ENCODE measurements at places on chromosomes 2 and 18.

DNA sequence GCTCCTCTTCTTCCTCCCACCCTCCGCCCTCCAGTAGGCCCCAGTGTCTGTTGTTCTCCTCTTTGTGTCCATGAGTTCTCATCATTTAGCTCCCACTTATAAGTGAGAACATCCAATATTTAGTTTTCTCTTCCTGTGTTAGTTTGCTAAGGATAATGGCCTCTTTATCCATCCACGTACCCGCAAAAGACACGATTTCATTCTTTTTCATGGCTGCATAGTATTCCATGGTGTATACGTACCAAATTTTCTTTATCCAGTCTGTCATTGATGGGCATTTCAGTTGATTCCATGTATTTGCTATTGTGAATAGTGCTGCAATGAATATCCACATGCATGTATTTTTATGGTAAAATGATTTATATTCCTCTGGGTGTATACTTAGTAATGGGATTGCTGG is 82.2 kb downstream of the COPS8 start:
- DNase-seq, result no peak

DNA sequence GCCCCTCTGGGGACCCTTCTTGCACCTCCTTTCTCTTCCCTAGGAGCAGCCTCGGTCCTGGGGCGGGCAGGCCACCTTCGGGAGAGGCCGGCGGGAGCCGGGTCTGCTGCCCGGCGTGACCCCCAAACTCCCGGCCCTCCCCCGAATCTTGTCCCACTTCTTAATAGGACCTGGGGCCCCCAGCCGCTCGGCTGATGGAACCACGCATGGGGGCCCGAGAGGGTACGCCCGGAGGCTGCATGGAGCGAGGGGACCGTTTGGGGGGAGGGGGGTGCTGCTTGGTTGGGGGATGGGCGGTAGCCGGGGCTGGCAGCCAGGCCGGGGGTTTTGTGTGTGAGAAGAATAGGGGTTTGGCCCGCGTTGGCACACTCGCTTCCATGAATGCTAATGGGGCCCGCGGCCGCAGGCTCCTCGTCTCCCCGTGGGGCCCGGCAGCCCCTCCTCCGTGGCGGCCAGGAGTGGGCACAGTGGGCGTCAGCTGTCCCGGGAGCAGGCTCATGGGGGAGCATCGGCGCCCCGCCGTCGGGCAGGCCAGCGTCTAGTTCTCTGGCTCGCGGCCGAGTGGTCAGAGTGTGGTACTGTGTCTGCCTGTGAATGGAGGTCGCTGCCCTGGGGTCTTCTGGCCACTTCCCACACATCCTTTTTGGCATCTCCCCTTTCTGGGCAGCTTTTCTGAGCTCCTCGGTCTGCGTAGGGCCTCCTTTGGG is 1.0 kb downstream of the GAREM2 start:
- no peak for DNase-seq

DNA sequence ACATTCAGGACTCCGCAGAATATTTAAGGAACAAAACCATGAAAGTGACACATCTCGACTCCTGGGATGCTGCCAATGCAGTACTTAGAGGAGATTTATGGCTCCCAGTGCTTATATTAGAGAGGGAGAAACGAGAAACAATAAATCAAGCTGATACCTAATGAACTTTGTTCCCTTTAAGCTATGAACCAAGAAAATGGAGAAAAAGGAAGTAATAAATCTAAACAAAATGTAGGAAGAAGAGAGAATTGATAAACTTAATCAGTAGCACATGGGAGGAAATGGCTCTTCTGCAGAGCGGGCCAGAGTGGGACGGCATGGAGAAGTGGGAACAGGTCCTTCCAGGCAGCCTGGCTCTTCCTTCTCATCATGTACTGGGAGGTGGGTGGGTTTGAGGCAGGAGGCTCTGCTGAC is 42.7 kb downstream of the NPPC start:
- DNase-seq, result no peak

DNA sequence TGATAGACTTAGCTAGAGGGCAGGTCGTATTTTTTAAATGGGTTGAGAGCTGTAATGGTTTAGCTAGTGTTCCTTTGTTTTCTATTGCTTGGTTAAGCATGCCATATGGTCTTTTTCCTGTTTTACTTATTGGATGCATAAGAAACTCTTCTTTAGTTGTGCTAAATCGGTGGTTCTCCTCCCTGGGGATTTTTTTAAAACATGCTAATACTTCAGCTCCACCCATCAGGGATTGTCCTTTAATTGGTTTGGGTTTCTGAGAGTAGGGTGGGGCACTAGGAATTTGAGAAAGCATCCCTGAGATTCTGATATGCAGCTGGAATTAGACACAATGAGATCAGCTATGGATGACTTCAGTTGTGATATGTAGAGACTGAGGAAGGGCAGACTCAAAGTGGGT is 497.2 kb downstream of the THSD7B start:
- DNase-seq, result no peak

DNA sequence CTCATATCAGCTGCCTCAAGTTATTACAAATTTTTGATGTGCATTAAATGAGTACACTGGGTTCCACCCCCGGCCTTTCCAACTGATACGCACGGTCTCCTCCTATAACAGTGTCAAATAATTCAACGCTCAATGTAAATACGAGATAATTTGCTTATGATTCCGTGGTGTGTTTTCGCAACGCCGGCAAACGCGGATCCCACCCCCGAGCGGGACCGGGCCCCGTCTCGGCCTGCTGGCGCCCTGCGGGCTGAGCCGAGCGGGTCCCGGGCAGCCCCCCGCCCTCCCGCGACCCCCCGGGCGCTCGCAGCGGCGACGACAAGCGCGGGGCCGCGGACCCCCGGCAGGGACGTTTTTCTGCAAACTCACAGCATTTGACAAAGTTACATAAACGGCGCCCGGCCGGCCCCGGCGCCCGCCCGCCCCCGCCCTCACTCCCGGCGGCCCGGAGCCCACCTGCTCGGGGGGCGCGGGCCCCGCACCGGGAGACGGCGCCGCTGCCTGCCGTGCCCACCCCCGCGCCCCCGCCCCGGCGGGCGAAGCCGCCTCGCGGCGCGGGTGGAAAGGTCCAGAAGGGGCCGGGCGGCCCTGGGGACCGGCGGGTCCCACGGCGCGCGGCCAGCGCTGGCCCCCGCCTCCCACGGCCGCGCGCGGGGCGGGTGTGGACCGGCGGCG is 762 bp downstream of the HDAC4 start:
- no peak for DNase-seq

GRCh38 chr2:171524018-171524401 is 1.7 kb downstream of the CYBRD1 start:
- DNase-seq, result no peak

GRCh38 chr18:24112874-24113615 is 25.8 kb upstream of the CABYR start:
- no peak for DNase-seq

DNA sequence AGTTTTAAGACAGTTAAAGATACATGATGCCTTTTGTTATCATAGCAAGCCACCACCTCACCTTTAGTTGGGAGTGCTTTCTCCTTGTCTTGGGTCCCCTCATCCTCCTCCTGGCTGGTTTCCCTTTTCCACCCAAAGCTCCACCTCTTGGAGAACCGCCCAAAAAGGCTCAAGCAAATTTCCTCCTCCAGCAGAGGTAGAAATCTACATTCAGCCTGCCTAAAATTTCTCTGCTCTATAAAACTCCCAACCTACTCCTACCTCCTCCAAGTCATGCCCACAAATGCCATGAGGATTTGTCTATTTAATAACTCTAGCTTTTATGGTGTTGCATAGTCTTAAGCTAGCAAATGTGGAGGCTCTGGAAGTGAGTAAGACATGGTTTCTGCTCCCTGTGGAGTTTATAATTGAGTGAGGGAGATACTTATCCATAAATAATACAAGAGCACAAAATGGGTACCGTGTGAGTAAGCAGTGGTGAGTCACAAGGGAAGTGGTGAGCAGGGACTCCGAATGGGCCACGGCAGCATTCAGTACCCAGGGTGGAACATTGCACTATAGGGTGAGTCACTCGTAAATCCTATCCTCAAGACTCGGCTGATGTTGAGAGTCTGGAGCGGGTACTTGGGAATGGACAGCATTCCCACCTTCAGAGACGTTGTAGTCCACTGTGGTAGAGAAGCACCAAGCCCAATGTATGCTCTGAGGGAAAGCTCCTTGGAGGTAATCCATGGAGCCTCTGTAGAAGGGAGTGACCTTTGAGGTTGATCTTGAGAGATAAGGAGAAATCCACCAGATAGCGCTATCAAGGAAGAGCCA is 146.3 kb downstream of the RTN4 start:
- peak; percentile 48 for DNase-seq

DNA sequence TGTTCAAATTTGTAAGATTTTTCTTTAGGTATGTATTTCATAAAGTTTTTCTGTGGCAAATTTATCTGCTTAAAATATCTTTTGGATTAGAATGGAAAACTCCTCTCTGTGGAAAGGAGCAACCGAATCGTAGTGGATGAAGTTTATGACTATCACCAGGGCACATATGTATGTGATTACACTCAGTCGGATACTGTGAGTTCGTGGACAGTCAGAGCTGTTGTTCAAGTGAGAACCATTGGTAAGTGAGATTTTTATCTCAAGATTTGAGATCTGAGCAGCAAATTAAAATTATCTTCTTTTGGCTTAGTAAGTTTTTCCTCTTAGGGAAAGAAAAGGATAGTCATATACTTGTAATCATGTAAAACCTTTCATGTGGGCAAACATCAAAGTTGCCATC is 14.2 kb downstream of the IL18RAP start:
- no peak for DNase-seq

DNA sequence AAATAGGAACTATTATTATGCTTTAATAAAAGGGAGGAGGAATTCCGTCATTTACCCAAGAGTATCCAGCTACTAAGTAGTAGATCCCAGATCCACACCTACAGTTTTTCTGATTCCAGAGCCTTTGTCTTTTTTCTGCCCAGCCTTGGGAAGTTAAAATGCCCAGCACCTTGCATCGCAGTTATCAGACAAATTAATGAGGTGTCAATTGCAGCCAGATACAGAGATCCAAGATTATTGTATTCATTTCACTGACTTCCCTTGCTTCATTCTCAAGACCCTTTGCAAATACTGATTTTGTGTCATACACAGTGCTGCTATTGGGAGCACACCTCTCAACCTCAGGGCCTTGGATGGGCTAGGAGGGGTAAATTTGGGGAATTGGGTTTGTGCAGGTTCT is 1.1 kb downstream of the IL18R1 start:
- DNase-seq, result no peak

GRCh38 chr18:22710673-22711191 is 222.4 kb upstream of the RBBP8 start:
- DNase-seq, result no peak

- DNase-seq, result no peak
Observed at GRCh38 chr2:150182566-150183235, 304.8 kb downstream of the RND3 start.

GRCh38 chr2:109399066-109399465 is 214.7 kb downstream of the SEPTIN10 start:
- no peak for DNase-seq

DNA sequence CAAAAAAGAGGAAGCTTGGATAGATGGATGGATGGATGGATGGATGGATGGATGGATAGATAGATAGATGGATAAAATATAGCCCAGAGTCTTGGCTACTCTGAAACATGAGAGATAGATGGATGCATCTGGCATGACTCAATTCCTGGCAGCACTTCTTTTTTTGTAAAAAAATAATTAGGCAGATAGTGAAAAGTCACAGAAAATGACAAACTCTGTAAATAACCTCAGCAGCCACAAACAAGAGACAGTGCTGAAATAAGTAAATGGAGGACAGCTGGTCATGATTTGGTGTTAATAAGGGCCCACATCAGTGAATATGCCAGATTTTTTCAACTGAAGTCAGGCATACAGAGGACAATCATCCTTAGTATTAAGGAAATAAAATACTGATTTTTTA is 585.0 kb upstream of the GCFC2 start:
- no peak for DNase-seq

GRCh38 chr2:231745303-231746038 is 35.6 kb downstream of the PDE6D start:
- DNase-seq, result no peak

DNA sequence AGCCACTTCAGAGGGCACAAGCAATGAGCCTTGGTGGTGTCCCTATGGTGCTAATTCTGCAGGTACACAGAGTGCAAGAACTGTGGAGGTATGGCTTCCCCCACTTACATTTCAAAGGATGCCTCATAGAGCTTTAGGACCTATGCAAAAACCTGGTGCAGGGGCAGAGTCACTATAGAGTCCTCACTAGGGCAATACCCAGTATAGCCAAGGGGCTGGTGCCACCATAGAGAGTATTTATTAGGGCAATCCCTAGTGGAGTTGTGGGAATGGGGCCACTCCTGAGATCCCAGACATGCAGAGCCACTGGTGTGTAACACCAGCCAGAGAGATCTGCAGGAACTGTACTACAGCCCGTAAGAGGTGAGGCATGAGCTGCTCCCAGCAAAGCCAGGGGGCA is 312.2 kb downstream of the SLC4A3 start:
- DNase-seq, result no peak

GRCh38 chr2:144548532-144549191 is 28.7 kb upstream of the ZEB2 start:
- DNase-seq, result no peak

DNA sequence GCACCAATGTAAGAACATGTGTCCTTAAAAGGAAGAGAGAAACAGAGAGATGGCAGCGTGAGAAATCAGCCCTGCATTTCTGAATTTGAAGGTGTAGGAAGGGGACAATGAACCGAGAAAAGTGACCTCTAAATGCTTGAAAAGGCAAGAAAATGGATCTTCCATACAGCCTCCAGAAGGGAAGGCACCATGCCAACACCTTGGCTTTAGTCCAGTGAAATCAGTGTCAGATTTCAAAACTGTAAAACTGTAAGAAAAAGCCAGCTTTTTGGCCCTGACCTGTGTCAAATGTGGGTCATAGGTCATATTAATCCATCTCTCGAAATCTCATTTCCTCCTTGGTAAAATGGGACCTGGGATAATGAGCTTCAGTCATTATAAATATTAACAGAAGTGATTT is 762.3 kb downstream of the DCDC2C start:
- no peak for DNase-seq

All from stimulated activated CD4-positive, alpha-beta T cell treated with anti-CD3 and anti-CD28 coated beads, TNF-alpha, amount 100 ng/mL, for 4 hours (primary cell).